Activated CD4-positive, alpha-beta memory T cell treated with anti-CD3 and anti-CD28 coated beads, Interleukin-2, amount 10 ng/mL, durations not matched to agents 7 days and 5 days (primary cell): ENCODE measurements at places on chromosomes 12 and 14. TPM values are rescaled to one million over a fixed set of nuclear protein-coding genes. Genes with fewer than 3 reads are reported as not detected.
A peak's percentile ranks its signal among the peaks of the same experiment; 100 is the strongest.

The IL23A gene
- total RNA-seq, result 11.7 TPM

- DNase-seq, result no peak
- no peak overlapping the region for H3K4me3 ChIP-seq
- H3K27me3 ChIP-seq, result no peaks in the 10 kb centered on the region
Measured at GRCh38 chr12:70982991-70983390, 62.5 kb upstream of the PTPRR start.

- peaks cover 2% of the 10 kb centered on the region for H3K36me3 ChIP-seq
- H3K4me3 ChIP-seq, result no peak overlapping the region
- no peak overlapping the region for H3K27ac ChIP-seq
- H3K4me1 ChIP-seq, result peaks cover 13% of the 10 kb centered on the region
Measured at GRCh38 chr14:103748534-103748857, 32.9 kb downstream of the ZFYVE21 start.

DNA sequence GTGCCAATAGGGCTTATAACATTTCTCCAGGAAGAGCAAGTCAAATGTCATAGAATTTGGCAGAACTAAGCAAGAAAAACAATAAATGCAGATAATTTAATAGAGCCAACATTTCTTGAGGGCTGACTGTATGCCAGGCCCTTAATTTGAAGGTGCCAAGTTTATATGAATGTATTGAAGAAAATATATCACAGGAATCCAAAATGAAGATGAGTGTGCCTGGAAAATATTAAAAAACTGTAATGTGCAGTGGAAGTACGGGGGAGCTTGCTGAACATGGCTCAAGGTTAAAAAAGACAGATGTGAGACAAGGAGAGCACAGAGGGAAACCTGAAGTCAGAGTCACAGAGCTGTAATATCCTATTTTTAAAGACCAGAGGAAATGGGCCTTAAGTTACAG is 16.4 kb downstream of the NR1H4 start:
- H3K4me1 ChIP-seq, result no peaks in the 10 kb centered on the region
- no peaks in the 10 kb centered on the region for H3K36me3 ChIP-seq
- no peak overlapping the region for H3K4me3 ChIP-seq
- no peak overlapping the region for H3K27ac ChIP-seq
- no peak for DNase-seq
- H3K27me3 ChIP-seq, result no peaks in the 10 kb centered on the region

DNA sequence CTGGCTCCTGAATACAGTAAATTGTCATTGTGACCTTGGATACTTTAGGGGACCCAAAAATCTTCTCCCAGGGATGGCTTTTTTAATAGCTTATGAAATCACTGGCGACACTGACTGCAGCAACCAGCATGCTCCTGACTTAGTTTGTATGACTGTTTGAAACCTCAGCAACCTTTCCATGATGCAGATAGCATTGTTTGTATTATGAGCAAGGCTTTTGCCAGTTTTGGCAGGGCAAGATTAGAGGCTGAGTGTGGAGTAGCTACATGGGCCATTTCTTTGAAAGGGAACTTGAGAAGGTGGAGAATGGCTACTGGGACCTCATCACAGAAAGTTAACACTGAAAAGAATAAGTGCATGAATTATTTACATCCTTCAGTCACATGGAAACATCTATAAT is 50.9 kb downstream of the SLC4A8 start:
- peaks cover 4% of the 10 kb centered on the region for H3K36me3 ChIP-seq
- H3K4me1 ChIP-seq, result peaks cover 8% of the 10 kb centered on the region
- H3K4me3 ChIP-seq, result no peak overlapping the region
- no peak overlapping the region for H3K27ac ChIP-seq
- H3K27me3 ChIP-seq, result no peaks in the 10 kb centered on the region

The C1QL4 gene
- total RNA-seq, result not detected

- no peaks in the 10 kb centered on the region for H3K4me1 ChIP-seq
- H3K36me3 ChIP-seq, result no peaks in the 10 kb centered on the region
- no peak for DNase-seq
Measured at GRCh38 chr14:51124029-51124428, 29.1 kb upstream of the TRIM9 start.

The TGM1 gene
- total RNA-seq, result 4.0 TPM

GRCh38 chr14:63371033-63371432 is 52.3 kb upstream of the GPHB5 start:
- H3K27ac ChIP-seq, result no peak overlapping the region
- H3K4me3 ChIP-seq, result no peak overlapping the region
- no peak for DNase-seq

GRCh38 chr12:44101475-44101874 is 265.6 kb downstream of the TMEM117 start:
- no peaks in the 10 kb centered on the region for H3K4me1 ChIP-seq
- H3K36me3 ChIP-seq, result no peaks in the 10 kb centered on the region
- H3K27me3 ChIP-seq, result no peaks in the 10 kb centered on the region
- no peak overlapping the region for H3K4me3 ChIP-seq
- H3K27ac ChIP-seq, result no peak overlapping the region

The PLEKHD1 gene
- 0.13 TPM for total RNA-seq

GRCh38 chr12:69024413-69024812 is 91.4 kb upstream of the CPM start:
- H3K27ac ChIP-seq, result no peak overlapping the region
- DNase-seq, result no peak
- no peak overlapping the region for H3K4me3 ChIP-seq
- H3K27me3 ChIP-seq, result peaks cover 33% of the 10 kb centered on the region

DNA sequence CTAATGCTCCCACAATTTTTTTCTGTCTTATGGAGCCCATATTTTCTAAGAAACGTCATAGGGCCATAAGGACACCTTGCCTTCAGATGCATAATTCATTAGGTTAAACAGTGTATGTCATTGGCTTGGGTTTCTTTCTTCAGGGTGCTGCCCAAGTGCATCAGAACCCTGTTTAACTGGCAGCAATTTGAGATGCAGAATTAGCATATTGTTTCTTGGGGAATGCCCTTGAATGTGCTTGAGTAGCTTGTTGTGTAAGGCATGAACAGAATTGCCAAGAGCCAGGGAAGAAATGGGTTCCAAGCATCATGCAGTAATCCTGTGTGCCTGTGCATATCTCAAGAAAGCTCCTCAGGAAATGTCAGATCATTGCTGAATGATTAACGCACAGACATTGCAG is 277.2 kb downstream of the SYT1 start:
- H3K27me3 ChIP-seq, result no peaks in the 10 kb centered on the region
- H3K4me3 ChIP-seq, result no peak overlapping the region
- DNase-seq, result no peak
- no peak overlapping the region for H3K27ac ChIP-seq
- no peaks in the 10 kb centered on the region for H3K4me1 ChIP-seq
- no peaks in the 10 kb centered on the region for H3K36me3 ChIP-seq

DNA sequence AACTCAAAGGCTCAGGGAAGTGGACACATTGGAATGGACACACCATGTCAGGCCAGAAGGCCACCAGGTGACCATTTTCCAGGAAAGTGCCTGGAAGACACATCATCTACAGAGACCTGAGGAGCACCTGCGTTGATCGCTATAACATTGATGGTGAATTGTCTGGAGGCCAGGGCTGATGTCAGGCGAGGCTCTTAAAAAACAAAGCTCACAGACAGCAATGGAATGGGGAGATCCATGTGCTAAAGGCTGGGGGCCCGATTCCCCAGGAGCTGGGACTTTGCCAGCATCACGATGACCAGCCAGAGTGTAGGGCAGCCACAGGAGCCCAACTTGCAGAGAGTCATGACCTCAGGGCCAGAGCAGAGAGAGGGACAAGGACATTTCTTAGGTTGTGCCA is 30.3 kb downstream of the DIO3 start:
- H3K27ac ChIP-seq, result no peak overlapping the region
- DNase-seq, result no peak
- H3K27me3 ChIP-seq, result no peaks in the 10 kb centered on the region
- no peak overlapping the region for H3K4me3 ChIP-seq

DNA sequence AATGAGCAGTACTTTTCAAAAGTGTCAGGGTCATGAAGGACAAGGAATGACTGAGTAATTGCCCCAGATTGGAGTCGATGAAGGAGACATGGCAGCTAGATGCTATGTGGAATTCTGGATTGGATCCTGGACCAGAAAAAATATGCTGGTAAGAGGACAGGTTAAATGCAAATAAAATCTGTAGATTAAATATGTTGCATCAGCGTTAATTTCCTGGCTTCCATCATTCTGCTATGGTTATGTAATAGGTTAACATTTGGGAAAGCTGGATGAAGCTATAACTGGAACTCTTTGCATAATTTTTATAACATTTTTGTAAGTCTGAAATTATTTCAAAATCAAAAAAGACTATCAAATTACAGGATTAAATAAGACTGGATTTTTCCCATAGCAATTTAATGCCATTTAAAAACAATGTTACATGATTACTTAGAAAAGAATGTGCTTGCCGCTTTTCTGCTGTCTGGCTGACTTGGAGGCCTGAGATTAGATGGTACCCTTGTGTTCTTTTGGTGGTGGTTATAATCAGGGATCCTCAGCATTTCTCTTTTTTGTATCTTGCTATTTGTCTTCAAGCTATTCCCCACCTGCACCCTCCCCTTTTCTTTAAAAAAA is 65.1 kb downstream of the FBXW8 start:
- no peaks in the 10 kb centered on the region for H3K36me3 ChIP-seq
- no peak for DNase-seq
- H3K27me3 ChIP-seq, result no peaks in the 10 kb centered on the region
- H3K4me1 ChIP-seq, result peaks cover 20% of the 10 kb centered on the region
- no peak overlapping the region for H3K4me3 ChIP-seq
- H3K27ac ChIP-seq, result no peak overlapping the region

- DNase-seq, result no peak
- peaks cover 9% of the 10 kb centered on the region for H3K27me3 ChIP-seq
- peaks cover 9% of the 10 kb centered on the region for H3K4me1 ChIP-seq
- no peaks in the 10 kb centered on the region for H3K36me3 ChIP-seq
- no peak overlapping the region for H3K27ac ChIP-seq
Measured at GRCh38 chr12:122030424-122031035, 8.8 kb downstream of the BCL7A start.

GRCh38 chr12:13133886-13134285 is 30.4 kb upstream of the GSG1 start:
- peaks cover 24% of the 10 kb centered on the region for H3K27me3 ChIP-seq
- peaks cover 14% of the 10 kb centered on the region for H3K4me1 ChIP-seq
- no peak for DNase-seq
- no peak overlapping the region for H3K27ac ChIP-seq

DNA sequence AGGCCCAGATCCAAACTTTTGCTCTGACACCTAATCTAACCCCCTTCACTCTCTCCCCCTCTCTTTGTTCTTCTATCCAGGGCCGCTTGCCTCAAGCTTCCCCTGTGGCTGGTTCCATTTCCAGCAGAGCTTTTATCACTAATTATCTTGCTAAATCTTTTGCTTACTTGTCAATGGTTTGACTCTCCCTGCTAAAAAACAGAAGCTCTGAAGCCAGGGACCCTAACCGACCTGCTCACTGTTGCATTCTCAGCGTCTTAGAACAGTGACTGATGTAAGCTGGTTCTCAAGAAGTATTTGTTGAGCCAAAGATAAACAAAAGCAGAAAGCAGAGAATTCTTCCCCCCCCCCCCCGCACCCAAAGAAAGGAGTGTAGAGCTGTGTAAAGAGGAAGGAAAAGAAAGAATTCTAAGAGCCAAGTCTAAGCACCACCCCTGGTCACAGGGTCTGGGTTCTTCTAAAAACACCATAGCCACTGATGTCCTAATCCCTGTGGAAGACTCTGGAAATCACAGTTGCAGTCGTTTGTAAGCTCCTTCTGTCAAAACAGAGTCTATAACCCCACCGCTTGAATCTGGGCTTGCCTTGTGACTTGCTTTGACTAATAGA is 385.8 kb downstream of the MED13L start:
- H3K27me3 ChIP-seq, result no peaks in the 10 kb centered on the region
- no peak for DNase-seq
- H3K27ac ChIP-seq, result no peak overlapping the region
- H3K4me1 ChIP-seq, result no peaks in the 10 kb centered on the region
- H3K36me3 ChIP-seq, result no peaks in the 10 kb centered on the region

DNA sequence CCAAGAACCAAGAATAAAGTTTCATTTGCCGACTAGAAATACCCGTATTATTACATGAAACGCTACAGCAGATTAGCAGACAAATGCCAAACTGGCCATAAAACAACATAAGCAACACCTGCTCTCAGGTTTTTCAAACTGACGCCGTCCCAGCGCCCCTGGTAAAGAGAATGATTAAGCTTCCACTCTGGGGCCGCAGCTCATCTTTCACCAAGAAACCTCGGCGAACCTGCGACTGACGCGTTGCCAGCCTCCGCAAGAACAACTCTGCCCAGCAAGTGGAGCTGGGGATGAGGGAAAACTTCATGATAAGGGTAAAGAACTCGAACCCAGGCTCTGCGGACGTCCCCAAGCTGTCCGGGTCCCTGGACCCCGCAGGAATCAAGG is 530 bp downstream of the ARL1 start:
- H3K27ac ChIP-seq, result peak overlapping the region; percentile 84
- H3K4me1 ChIP-seq, result peaks cover 29% of the 10 kb centered on the region
- peaks cover 2% of the 10 kb centered on the region for H3K36me3 ChIP-seq

The CD63 gene
- total RNA-seq, result 185 TPM

DNA sequence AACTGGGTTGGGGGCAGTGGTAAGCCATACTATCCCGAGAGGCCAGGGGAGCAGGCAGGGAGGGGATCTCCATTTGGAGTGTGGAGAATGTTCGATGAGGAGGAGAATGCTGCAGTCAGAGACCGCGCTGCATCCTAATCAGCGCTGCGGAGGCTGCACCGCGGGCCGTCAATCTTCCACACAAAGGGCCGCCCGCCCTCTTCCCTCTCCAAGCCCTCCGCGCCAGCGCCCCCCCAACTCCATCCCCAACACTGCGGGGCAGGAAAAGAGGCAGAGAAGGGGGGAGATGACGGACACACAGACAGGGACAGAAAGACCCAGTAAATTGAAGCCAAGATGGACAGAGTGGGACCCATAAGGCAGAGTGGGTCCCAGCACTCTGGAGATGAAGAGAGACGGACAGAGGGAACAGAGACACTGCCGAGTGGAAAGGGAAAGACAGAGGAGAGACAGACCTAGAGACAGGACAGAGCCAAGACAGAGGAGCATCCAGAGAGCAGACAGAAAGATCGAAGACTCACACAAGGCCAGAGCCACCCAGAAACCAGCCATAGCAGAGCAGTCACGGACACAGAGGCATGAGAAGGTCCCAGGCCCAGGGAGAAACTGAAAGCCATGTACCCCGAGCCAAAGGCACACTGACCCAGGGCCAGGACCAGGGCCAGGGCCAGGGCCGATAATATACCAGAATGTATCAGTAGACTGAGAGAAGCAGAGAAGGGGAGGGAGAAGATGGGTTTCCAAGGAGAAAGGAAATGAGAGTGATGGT is 3.5 kb downstream of the CISTR start:
- H3K27ac ChIP-seq, result no peak overlapping the region
- no peaks in the 10 kb centered on the region for H3K36me3 ChIP-seq

The LYZ gene
- 0.48 TPM for total RNA-seq

The OAS1 gene
- total RNA-seq, result 248 TPM

DNA sequence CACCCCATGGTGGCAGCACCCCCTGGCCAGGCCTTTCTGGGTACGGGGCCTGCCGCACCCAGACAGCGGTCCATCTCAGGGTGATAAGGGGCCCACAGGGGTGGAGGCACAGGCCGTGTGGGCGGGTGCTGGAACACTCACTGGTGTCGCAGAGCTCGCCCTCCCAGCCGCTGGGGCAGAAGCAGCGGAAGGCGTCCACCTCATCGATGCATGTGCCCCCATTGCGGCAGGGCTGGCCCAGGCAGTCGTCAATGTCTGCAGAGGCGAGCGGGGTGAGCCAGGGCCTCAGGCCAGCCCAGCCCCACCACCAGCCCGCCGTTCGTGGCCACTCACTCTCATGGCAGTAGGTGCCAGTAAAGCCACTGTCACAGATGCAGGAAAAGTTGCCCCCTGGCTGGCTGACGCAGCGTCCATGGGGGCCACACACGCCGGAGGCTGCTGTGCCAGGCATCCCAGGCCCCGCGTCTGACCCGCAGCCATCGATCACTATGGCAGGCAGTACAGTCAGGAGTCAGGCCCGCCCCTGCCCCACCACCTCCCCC is 19.9 kb downstream of the JAG2 start:
- no peak for DNase-seq
- no peak overlapping the region for H3K27ac ChIP-seq
- H3K36me3 ChIP-seq, result no peaks in the 10 kb centered on the region
- H3K4me3 ChIP-seq, result no peak overlapping the region
